ENCODE measurements at places on chromosomes 16 and 17.

GRCh38 chr16:24589997-24590396, 50.6 kb downstream of the RBBP6 start:
- DNase-seq, result no peak

- no peak for DNase-seq
Measured at GRCh38 chr17:64214950-64215349, 48.1 kb downstream of the TEX2 start.

- no peak for DNase-seq
Measured at GRCh38 chr17:49976163-49976827, 7.3 kb downstream of the DLX4 start.

DNA sequence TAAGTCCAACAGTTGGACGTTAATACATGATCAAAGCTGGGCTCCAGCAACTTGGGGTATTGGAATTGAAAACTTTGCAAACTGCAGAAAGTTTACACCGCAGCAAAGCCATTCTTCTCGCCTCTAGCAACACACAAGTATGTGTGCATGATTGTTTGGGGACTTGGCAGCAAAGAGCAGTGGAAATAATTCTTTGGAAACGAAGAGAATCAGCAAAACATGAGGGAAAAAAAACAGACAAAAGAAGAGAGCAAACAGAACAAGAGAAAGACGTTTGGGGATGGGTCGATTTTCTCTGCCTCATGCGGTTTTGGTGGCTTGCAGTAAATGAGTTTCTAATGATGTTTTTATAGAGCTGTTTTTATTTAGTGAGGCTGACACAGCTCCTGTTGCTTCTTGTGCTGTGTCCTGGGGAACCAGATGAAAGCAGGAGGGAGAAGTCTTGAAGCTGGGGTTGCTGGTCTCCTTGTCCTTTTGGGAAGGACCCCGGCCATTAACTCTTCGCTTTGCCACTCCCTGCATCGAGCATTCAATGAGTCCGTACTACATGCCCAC, 502.9 kb downstream of the GRIN2A start:
- DNase-seq, result no peak

- DNase-seq, result no peak
Measured at GRCh38 chr17:31702041-31702440, 157.0 kb downstream of the COPRS start.

- no peak for DNase-seq
Measured at GRCh38 chr17:60599220-60599619, 773 bp upstream of the PPM1D start.

- DNase-seq, result no peak
Measured at GRCh38 chr17:41907185-41907556, 11.6 kb downstream of the ACLY start.

GRCh38 chr17:49108318-49108717, 24.3 kb upstream of the B4GALNT2 start:
- no peak for DNase-seq

All from neural progenitor cell (in vitro differentiated cells).